Neural progenitor cell (in vitro differentiated cells): ENCODE measurements at places on chromosomes 2 and 18. TPM values are rescaled to one million over a fixed set of nuclear protein-coding genes. Genes with fewer than 3 reads are reported as not detected.

DNA sequence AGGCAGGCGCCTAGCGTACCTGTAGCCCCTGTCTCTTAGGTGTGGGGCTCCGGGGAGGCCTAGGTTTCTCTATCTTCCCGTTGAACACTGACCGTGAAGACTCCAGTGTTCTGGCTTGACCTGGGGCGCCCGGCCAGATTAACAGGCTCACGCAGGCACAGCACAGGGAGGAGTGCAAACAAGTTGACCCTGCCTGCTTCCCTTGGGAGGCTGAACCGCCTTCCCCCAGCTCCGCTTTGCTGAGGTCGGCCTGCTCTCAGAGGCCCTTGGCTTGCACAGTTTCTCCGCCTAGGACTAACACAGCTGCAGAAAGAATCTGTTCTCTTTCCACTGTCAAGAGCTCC lies 567 bp downstream of the PCYOX1 start:
- peak overlapping the region; percentile 58 for H3K4me3 ChIP-seq
- H3K27ac ChIP-seq = no peak overlapping the region
- DNase-seq = peak; percentile 59
- no peaks in the 10 kb centered on the region for H3K27me3 ChIP-seq
- H3K36me3 ChIP-seq = peaks cover 9% of the 10 kb centered on the region
- peaks cover 6% of the 10 kb centered on the region for H3K4me1 ChIP-seq

GRCh38 chr2:27095745-27096651 lies 9.4 kb downstream of the KHK start:
- no peaks in the 10 kb centered on the region for H3K4me1 ChIP-seq
- no peaks in the 10 kb centered on the region for H3K27me3 ChIP-seq
- no peak overlapping the region for H3K27ac ChIP-seq
- H3K36me3 ChIP-seq = no peaks in the 10 kb centered on the region

GRCh38 chr2:12116228-12116750 lies 369.9 kb downstream of the LPIN1 start:
- no peak overlapping the region for H3K27ac ChIP-seq
- H3K4me1 ChIP-seq = no peaks in the 10 kb centered on the region
- H3K27me3 ChIP-seq = no peaks in the 10 kb centered on the region

DNA sequence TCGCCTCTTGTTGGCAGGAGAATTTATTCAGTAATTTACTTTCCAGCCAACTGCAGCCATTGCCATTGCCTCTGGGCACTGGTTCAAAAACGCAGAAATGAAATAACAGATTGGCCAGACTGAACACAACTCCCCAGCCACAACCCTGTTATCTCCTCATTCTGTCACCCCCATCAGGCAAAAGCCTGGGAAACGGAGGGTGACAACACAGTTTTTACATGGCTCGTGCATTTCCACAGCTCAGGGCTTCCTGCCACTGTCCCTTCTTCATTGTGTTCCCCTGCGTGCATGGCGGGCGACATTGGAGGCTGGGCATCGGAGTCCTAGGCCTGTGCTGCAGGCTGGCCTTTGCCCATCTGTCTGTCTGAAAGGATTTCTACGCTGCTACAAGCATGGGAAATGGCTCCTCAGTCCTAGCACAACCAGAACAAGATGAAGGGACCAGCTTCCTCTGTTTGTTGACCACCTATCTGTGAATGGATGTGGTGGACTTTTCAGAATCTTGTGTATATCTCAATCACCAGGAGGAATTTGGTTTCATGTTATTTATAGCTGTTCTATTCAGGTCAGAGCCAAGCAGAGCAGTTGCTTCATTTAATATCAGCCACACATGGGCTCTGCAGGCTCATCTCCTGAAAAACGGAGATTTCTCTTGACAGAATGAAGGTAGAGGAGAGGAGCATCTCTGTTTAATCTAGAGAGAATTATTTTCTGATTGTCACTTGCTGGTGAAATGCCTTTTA lies 107.0 kb downstream of the MGAT5 start:
- H3K4me1 ChIP-seq = peaks cover 20% of the 10 kb centered on the region
- H3K36me3 ChIP-seq = no peaks in the 10 kb centered on the region
- H3K27ac ChIP-seq = no peak overlapping the region

DNA sequence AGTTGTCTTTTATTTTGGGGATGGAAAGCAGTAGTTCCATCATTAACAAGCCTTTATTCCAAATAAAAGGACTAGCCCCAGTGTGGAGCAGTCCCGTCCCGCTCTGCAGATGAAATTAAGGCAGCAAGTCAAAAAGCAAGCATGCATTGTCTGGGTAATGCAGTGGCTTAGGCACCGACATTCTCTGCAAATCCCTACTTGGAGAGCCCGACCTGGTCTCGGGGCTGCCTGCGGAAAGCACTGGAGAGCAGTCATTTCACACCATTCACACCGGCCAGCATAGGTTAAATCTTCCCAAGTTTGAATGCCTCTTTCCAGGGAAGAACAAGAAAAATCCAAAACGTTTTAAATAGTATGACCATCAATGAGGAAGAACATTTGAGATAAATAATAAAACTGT lies 24.4 kb upstream of the RAB12 start:
- no peaks in the 10 kb centered on the region for H3K27me3 ChIP-seq
- no peaks in the 10 kb centered on the region for H3K36me3 ChIP-seq
- DNase-seq = peak; percentile 54
- peaks cover 9% of the 10 kb centered on the region for H3K4me1 ChIP-seq

Gene IL1B
- not detected in 2 replicates for total RNA-seq

DNA sequence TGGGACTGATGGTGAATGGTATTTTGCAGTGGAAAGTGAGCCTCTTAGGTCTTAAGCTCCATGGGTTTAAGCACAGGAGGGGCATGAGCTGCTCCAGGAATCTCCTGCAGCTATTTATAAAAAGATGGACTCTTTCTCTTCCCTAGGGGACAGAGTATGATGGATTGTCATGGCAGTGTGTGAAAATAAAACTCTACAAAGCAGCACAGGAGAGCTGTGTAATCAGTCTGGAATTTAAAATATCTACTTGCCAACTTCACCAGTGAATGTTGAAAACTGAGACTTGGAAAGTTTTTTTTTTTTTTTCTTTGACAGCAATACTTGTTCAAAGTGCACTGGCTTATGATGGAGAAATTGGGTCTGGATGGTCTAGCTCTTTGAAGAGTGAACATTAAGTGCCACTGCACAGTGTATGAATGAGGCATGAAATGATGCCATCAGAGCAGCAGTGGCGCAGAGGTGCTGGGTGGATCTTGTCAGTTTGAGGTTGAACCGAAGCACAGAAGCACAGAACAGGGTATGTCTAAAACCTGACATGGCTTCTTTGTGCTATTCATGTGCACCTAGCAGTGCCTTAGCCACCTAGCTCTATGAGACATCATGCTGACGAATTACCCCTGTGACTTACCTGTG lies 245.4 kb downstream of the PTPRM start:
- peaks cover 3% of the 10 kb centered on the region for H3K36me3 ChIP-seq
- H3K27me3 ChIP-seq = no peaks in the 10 kb centered on the region
- H3K4me1 ChIP-seq = no peaks in the 10 kb centered on the region
- no peak overlapping the region for H3K27ac ChIP-seq
- no peak for DNase-seq

DNA sequence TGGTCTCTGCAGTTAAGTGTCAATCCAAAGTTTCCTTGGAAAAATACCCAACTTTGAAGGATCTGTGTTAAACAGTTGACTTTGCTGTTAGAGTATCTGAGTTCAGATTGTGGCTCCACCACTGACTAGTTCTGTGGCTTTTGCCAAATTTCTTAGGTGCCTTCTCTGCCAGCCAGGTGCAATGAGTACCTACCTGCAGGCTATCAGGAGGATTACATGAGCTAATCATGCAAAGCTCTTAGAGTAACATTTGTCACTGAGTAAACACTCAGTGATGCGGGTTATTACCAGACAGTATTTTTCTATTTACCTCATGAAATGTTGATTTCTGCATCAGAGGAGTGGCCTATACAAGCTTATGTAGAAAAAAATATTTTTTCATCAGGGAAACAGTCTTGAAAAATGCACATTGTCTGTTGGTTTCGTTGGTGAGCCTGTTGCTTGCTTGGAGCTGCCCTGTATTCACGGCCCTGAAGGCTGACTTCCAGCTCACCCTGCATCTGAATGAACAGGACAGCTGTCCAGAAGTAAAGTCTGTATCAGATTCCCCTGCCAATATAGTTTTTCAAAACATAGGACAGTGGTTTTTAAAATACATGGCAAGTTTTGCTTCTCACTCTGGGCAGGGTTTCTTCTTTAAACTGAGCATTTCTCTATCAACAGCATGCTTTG lies 235.1 kb downstream of the CDCA7 start:
- H3K36me3 ChIP-seq = no peaks in the 10 kb centered on the region
- DNase-seq = no peak
- no peaks in the 10 kb centered on the region for H3K4me1 ChIP-seq
- no peak overlapping the region for H3K27ac ChIP-seq

GRCh38 chr2:148742373-148742772 lies 97.8 kb downstream of the EPC2 start:
- H3K27ac ChIP-seq = no peak overlapping the region
- H3K27me3 ChIP-seq = no peaks in the 10 kb centered on the region
- no peak overlapping the region for H3K4me3 ChIP-seq
- H3K36me3 ChIP-seq = no peaks in the 10 kb centered on the region
- no peak for DNase-seq

GRCh38 chr2:166239548-166239947 lies 111.7 kb upstream of the SCN1A start:
- H3K27ac ChIP-seq = no peak overlapping the region
- no peak overlapping the region for H3K4me3 ChIP-seq
- no peak for DNase-seq
- H3K36me3 ChIP-seq = no peaks in the 10 kb centered on the region
- no peaks in the 10 kb centered on the region for H3K4me1 ChIP-seq

Gene CRYGC
- not detected in 2 replicates for total RNA-seq

Gene CAMKMT
- total RNA-seq = 27.4 and 28.5 TPM in 2 replicates

DNA sequence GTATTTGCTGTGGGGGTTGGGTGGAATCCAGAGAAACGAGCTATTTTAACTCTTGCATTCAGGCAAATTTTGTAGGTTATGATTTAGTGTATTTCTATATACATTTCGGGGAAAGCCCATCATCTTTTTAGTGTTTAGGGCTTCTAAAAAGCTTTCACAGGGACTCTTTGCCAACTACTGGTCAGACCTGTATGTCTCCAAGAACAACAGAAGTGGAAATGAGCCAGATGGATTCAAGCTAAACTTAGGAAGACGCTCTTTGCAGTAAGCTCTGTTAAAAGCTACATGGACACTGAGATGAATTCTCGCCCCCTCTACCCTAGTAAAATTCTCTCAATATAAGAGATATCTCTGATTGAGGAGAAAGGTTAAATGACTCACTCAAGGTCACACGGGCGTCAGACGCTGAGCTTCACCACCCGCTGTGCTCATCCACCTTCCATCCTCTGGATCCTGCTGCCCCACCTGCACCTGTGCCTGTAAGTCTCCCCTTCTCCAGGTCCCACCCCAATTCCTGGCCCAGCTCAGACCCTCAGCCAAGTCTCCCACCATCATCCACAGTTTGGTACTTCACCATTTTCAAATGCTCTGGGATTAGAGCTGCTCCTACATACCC lies 85.6 kb downstream of the MARCHF4 start:
- H3K27me3 ChIP-seq = peaks cover 3% of the 10 kb centered on the region
- no peak overlapping the region for H3K4me3 ChIP-seq
- H3K4me1 ChIP-seq = peaks cover 49% of the 10 kb centered on the region
- peak overlapping the region; percentile 21 for H3K27ac ChIP-seq

DNA sequence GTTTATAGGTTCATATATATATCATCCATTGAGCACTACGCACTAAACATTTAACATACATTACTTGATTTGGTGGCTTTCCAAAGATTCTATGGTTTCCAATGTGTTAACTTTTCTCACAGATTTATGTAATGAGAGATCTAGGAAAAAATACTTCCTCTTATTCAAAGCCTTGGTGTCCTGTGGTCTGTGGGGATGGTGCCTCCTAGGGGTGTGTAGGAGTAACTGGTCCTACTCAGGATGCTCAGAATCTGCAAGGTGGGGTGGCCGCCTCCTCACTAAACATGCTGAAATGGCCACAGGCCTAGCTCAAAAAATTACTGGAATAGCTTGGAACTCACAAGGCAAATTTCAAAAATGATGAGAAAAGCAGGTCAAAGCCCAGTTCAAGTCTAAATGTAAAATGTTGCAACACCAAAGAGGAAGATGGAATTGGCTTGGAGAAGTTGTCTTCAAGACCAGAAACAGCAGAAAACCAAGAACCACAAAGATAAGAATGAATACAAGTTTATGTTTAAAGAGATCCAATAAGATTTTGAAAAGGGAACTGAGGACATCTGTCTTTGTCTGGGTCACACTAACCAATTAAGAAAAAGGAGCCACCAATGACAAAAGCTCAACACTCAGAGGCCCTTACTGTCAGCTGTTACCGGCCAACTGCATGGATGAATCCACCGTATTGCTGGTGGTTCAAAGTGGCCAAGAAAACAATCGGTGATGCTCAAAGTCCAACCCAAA lies 11.5 kb downstream of the GPR55 start:
- no peak overlapping the region for H3K27ac ChIP-seq
- H3K36me3 ChIP-seq = no peaks in the 10 kb centered on the region
- H3K4me1 ChIP-seq = peaks cover 3% of the 10 kb centered on the region

Gene WDR75
- total RNA-seq = 85.3 and 121 TPM in 2 replicates

DNA sequence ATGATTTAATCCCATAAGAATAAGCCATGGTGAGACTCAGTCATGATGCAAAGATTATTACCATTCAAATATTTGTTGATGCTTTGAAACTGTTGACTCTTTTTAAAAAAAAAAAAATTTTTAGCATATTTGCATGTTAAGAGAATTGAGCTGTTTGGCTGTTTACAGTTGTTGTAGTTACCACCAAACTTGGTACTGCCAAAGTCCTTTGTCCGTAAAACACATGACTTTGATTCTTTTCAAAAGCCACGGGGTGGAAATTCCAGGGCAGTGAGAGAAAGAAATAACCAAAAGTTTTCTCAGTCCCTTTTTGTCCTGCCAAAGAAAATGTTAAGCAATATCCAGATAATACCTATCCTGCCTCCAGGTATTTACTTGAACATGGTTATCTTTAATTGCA lies 474.8 kb downstream of the METTL4 start:
- no peaks in the 10 kb centered on the region for H3K36me3 ChIP-seq
- no peaks in the 10 kb centered on the region for H3K27me3 ChIP-seq
- no peak overlapping the region for H3K27ac ChIP-seq
- no peaks in the 10 kb centered on the region for H3K4me1 ChIP-seq
- no peak overlapping the region for H3K4me3 ChIP-seq

Gene CTAGE1
- not detected in 2 replicates for total RNA-seq

Gene BUB1
- total RNA-seq = 197 and 266 TPM in 2 replicates

- no peaks in the 10 kb centered on the region for H3K27me3 ChIP-seq
- H3K27ac ChIP-seq = no peak overlapping the region
- no peak overlapping the region for H3K4me3 ChIP-seq
- peaks cover 10% of the 10 kb centered on the region for H3K4me1 ChIP-seq
Measured at GRCh38 chr2:144490857-144491256, 29.1 kb downstream of the ZEB2 start.

DNA sequence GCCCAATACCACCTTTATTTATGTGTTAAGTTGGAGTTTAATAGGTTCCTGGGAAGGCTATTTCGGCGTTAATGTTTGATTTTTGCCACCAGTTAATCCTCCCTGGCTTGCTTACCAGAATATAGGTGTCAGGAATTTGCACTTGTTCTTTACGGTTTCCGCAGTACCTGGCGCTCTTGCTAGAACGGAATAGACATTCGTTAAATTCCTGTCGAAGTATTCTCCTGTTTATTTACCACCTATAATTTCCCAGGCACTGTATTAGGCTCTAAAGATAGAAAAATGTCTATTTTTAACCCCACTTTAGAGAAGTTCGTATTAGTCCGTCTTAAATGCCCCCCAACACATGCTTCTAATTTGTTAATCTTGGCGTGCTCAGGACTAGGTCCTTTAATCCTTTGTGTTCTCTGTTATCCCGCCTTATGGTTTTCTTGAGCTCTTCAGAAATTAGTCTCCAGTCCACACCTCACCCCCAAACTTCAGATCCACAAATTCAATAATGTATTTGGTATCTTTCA lies 575 bp downstream of the CCDC150 start:
- H3K27ac ChIP-seq = peak overlapping the region; percentile 73
- no peaks in the 10 kb centered on the region for H3K27me3 ChIP-seq
- peak overlapping the region; percentile 86 for H3K4me3 ChIP-seq

GRCh38 chr2:19124135-19124534 lies 234.3 kb downstream of the OSR1 start:
- H3K4me3 ChIP-seq = no peak overlapping the region
- no peak for DNase-seq
- H3K27me3 ChIP-seq = no peaks in the 10 kb centered on the region
- H3K27ac ChIP-seq = no peak overlapping the region

Gene GALNT5
- total RNA-seq = 0.03 TPM in 1 of 2 replicates, not detected in the other
